ENCODE measurements at places on chromosomes 4 and X.

DNA sequence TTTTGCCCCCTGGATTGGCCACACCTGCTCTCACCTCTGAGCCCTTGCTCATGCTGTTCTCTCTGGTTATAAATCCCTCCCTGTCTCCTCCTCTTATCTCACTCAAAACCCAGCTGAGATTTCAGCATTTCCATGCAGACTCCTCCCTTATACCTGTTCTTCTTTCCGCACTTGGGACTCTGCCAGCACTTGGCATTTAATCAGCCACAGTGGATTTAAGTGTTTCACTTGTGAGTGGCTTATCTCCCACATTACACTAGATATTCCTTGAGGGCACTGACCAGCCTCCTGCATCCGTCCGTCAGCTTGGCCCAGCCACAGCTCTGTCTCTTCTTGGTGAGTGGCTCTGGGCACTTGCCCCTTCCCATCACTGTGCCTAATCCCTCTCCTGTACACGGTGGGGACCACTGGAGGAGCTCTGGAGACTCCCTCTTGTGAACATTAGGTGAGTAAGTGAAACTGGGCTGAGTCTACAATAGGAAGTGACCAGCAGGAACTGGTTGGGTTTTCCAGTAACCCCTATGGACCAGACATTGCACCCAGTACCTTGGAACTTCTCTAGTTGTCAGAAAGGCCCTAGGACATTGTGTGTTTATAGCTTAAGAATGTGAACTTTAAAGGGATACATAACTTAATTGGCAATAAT lies 19.9 kb downstream of the FGFBP1 start:
- DNase-seq: no peak

GRCh38 chr4:38114386-38115150 lies 154.4 kb downstream of the PTTG2 start:
- no peak for DNase-seq

DNA sequence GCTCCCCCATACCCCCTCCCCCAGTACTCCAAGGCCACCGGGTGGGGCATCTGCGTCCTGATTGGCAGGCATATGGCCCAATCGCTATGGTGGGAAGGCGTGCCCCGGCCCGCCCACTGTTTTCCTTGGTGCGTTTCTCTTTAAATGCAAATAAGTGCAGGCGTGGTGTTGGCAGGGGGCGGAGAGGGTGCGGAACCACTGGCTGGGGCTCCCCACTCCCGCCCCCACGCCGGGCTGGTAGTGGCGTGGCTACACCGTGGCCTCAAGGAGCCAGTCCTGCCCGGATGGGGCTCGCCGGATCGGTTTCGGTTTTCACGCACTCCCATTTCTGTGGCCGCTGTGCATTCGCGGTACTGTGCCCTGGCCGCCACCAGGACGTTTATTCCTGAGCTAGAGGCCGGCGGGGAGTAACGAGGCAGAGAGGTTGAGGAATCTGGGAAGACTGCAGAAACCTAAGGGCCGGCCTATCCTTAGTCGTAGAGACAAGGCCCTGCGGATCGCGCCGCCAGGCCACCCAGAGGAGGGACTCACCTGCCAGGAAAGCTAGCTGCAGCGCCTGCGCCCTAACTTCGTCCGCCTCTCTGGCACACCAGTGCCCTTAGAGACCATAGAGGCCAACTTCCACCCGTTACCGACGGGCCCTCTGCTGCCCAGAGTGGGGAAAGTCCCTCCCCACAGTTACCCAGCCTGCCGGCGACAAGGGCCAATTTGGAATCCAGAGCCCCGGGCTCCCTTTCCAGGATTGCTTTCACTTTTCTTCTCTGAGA lies 410 bp upstream of the AMER1 start:
- DNase-seq: peak; percentile 87

DNA sequence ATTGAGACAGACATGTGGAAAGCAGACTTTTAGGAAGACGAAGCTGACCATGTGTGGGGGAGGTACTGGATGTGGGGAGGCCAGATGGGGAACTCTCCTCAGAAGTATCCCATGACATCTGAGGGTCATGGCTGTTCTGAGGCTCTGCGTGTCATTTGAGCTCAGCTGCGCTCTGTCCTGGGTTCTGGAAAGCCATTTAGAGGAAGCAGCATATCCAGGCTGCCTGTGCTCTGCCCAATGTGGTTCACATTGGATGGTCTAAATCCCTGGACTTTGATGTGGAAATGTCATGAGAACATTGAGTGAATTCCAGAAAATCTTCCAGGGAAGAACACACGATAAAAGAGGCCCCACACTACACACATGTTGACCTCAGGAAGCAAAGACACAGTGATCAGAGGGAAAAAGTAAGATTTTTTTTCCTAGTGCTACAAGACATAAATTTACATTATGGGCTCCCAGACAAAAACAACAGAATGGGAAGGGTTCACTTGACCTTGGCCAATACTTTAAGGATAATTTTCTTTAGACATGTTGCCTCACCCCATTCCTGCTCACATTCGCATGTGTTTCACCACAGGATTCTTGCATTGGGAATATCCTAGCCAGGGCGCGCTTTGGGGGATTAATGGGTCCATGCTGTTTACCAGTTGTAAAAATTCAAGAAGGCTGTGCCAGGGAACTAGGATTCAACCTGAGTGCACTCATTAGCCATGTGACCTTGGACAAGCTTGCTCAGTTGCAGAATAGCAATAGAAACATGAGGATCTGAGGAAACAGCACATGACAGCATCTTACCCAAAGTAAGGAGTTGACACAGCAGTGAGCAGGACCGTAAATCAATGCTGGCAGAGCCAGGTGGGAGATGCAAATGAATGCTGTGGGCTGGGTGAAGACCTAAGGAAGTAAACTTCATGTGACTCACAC lies 73.2 kb upstream of the C1QTNF7 start:
- DNase-seq: no peak

GRCh38 chr4:59712470-59712869 lies 1487.7 kb upstream of the ADGRL3 start:
- DNase-seq: no peak

DNA sequence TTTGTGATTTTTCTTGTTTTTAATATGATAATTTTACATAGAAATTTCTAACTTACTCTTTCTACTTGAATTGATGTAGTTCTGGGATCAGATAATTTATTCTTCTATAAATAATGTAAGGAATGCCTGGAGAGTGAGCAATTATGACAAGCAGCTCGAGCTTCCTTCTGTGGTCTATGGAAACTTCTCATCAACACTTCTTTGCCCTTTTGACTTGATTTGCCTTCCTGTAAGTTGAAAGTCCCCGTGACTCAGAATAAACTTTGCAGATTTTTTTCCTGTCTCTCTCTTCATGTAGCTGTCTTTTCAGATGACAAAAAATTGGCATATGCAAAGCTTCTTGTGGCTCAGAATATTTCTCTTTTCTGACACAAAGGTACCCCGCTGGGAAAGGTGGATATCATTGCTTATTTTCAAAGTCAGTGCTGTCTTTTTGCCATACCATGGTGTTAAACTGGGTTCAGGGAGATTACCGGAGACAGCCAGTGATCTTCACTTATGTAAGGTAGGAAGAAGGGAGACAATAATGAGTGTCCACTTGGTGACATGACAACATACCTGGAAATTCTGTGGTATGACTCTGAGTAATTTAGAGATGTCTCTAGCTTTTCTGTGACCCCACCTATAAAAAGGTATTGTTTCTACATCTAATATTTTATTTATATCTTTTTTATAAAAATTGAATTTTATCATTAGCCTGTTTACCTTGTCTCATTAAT lies 278.6 kb upstream of the GNPDA2 start:
- no peak for DNase-seq

DNA sequence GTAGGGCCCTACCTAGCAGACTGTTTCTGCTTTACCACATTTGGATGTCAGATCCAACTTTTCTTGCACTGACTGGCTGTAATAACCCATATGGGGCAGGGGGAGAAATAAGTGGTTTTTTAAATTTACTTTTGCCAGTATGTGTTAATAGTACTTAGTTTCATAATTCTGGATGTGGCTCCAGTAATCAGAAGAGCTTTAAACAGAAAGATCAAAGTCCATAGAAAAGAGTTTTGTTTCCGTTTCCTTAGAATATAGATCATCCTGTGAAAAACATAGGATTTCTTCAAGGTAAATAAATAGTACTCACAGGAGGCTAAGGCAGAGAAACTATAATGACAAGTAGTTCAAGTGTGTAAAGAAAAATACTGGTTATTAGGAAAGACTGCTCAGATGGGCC lies 85.6 kb downstream of the SLC39A8 start:
- no peak for DNase-seq

GRCh38 chr4:159016593-159017024 lies 86.3 kb upstream of the RAPGEF2 start:
- no peak for DNase-seq

DNA sequence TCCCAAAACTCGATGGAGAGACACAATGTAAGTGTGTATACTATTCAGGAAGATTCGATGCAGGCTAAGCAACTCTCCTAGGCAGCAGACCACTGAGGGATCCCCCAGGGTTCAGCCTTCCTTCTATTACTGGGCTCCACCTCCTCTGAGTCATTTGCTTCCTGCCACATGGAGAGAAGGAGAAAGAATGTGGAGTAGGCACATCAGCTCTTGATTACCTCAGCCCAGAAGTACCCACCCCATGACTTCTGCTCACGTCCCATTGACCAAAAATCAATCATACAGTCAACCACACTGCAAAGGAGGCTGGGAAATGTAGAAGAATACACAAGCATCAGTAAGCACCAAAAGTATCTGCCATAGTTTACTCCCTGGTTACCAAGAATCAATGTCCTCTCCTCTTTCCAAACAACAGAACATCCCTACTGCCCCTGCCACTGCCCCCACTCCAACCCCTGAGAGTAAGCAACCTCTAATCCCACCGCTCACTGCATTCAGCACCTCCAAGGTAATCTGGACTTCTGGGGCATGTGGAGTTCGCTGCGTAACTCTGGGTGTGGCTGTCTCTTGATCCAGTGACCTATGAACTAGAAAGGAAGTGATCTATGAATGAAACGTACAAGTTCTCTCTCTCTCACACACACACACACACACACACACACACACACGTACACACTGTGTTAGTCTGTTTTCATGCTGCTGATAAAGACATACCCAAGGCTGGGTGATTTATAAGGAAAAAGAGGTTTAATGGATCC lies 91.2 kb upstream of the C1QTNF7 start:
- DNase-seq: no peak

DNA sequence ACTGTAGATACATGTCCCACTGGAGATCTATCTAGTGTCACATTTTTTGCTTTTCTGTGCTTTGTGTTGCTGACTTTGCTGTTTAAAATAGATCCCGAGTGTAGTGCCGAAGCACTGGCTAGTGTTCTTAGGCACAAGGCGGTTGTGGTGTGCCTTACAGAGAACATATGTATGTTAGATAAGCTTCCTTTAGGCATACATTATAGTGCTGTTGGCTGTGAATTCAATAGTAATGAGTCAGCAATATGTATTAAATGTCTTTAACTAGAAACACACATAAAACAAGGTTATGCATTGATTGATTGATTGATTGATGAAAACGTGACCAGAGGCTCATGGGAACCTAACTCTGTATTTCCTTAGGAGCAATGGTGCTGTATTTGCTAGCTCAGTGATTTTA lies 56.2 kb downstream of the COX7B2 start:
- DNase-seq: no peak

DNA sequence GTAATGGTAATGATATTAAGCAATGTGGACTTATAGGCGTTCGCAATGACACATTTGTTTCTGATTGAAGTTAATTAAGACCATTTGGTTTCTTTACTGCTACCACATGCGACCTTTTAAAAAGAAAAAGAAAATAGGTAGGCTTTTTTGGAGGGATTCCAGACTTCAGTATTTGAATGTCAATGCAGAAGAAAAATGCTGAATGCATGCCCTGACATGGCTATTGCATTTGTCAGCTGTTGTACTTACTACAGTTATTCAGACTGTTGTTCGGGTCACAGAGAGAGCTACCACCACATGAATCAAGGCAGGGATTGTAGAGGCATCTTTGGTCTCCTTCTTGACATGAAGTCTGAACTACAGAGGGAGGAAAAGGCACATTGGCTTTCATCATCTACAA lies 163.7 kb downstream of the CORIN start:
- DNase-seq: no peak

DNA sequence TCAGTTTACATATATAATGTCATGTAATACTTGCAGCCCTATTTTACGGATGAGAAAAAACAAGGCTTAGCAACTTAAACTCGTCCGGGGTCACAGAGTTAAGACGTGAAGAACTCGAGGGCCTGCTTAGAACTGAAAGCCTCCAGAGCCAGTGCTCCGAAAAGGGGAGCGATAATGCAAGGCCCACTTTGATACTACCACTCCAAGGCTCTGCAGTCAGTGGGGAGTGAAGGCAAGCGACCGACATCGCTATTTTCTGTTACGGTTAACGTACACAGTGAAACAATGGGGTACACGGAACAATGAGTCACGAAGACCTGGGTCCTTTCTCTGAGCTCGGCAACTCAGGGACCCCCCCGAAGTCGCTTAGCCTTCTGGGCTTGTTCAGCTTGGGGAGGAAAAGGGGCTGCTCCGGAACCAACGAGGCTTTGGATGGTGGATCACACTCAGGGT lies 965 bp downstream of the PPA2 start:
- DNase-seq: no peak

- no peak for DNase-seq
These were observed 127.1 kb downstream of the KLHL13 start for GRCh38 chrX:117989512-117989911.

Data from activated naive CD4-positive, alpha-beta T cell treated with Interleukin-2 at 50 U/mL for 16 hours (primary cell).